ENCODE measurements at places on chromosomes 16 and 17.

DNA sequence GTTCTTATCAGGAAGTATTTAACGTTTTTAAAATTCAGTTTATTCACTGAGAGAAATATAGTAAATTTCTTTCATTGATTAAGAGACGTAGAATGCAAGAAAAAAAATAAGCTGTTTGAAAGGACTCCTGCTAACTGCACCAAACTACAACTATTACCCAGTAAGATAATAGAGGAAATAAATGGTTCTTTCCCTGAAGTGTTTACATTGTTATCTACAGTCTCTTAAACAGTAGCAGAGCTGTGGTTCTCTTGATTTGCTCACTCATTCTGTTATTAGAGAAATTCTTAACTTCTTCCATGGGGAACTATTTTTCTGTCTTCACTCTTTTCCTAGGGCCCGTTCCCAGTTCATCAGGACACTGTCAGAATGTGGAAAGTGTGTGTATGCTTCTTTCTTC is 973.0 kb downstream of the KCNJ2 start:
- DNase-seq, result no peak

- no peak for DNase-seq
Observed at GRCh38 chr17:4583782-4584100, 588 bp upstream of the SMTNL2 start.

GRCh38 chr16:1908983-1909382 is 9.2 kb downstream of the HS3ST6 start:
- no peak for DNase-seq

GRCh38 chr16:80273635-80274538 is 266.9 kb upstream of the DYNLRB2 start:
- peak; percentile 2 for DNase-seq

DNA sequence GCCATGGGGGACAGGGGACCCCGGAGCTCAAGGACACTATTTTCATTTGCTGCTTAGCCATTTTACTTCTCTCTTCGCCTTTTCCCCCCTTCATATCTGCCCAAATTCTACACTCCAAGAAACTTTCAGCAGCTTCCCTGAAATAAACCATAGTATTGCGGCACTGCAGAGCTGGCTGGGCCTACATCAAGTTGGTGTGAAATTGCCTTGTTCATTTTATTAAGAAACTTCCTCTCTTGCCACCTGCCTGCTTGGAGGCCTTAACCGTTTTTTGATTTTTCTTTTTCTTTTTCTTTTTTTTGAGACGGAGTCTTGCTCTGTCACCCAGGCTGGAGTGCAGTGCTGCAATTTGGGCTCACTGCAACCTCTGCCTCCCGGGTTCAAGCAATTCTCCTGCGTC is 7.4 kb upstream of the CPNE2 start:
- DNase-seq, result no peak

DNA sequence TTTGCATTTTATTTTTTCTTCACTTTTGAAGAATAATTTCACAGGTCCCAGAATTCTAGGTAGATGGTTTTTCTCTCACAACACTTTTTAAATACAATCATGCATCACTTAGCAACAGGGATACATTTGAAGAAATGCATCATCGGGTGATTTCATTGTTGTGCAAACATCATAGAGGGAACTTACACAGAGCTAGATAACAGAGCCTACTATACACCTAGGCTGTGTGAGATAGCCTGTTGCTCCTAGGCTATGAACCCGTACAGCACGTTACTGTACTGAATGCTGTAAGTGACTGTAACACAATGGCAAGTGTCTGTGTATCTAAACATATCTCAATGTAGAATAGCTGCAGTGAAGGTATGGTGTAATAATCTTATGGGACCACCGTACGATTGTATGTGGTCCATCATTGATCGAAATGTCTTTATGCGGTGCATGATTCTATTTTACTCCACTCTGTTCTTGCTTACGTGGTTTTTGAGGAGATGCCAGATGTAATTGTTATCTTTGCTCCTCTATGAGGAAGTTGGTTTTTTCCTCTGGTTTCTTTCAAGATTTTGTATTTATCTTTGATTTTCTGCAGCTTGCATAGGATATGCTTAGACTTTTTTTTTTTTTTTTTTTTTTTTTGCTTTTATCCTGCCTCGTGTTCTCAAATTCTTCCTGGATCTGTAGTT is 35.5 kb upstream of the TMEM92 start:
- no peak for DNase-seq

DNA sequence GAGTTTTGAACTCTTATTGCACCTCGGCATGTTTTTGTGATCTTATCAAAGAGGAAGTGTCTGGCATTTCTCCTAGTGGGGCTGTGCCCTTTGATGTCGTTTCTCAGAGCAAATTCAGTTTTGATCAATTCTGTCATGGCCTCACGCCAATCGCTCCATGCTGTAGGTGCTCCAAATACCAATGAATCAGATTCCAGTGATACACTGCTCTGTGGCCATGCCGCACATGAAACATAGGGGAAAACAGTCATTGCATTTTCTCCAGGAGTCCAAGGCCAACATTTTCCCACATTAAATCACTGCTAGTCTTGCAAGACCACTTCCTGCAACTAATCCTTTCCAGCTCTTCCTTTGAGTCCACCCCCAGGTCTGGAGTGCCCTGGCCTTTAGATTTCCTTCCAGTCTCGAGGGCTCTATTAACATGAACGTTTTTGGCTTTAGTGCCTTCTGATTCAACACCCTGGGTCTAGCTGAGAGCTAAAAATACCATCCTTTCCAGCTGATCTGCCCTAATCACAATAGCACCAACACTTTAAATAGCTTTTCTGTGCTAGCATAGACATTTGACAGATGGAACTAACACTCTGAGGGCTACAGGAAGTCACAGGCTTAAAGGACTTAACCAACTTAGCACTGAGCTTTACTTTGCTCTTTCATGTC is 18.2 kb upstream of the RASL10B start:
- DNase-seq, result no peak

GRCh38 chr16:57882206-57882605 is 79.9 kb upstream of the KIFC3 start:
- DNase-seq, result no peak

DNA sequence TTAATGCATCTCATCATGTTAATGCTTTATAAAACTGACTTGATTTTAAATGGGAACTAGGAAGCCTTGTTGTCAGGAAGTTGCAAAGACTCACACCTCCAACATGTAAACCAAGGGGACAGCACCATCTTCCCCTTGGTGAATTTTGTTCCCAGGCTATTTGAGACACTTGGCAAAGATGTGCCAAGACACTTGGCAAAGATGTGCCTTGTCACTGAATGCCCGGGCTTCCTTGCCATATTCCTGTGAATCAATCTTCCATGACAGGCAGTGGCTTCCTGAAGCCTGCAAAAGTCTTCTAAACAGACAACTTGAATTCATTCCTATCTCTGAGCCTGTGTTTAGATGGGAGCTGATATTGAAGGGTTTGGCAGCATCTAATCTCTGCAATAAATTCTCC is 465.4 kb upstream of the C16orf82 start:
- no peak for DNase-seq

GRCh38 chr16:48064971-48065370 is 90.8 kb downstream of the ABCC12 start:
- no peak for DNase-seq

- no peak for DNase-seq
Observed at GRCh38 chr17:63173903-63174302, 207.9 kb downstream of the TANC2 start.

DNA sequence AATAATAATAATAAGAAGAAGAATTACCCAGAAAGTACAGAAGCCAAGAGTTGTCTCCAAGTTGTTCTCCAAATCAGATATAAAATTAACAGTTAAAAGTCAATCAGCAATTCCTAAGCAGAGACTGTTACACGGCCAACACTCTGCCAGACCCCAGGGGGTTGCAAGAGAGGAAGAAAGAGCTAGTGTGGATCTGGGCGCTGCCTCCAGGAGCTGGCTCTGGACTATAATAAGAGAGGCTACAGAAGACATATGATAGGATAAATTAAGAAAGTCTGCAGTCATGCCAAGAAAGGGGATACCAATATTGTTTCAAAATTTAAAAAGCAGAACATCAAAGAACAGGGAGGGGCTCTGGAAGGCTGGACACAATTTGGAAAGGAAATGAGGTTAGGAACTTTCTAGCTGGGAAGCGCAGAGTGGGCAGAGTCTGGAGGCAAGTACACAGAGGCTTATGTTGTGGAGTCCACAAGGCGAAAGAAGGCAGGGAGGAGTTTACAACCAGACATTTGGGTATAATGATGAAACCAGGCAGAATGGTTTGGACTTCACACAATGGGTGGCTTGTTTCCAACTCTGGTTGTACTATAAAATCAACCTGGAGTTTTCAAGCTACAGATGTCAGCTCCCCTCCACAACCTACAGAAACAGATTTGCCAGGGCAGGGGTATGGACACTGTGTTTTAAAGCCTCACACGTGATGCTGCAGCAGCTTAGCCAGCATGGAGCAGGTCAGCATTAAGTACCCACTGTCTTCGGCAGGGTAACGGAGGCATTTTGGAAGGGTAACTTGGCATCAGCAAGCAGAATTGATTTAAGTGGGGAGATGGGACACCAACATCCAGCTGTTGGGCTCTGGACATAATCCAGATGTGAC is 49.4 kb downstream of the SLC39A11 start:
- DNase-seq, result no peak

Measured in activated CD4-positive, alpha-beta T cell treated with anti-CD3 and anti-CD28 coated beads, Interleukin-2, Interleukin-4, amounts not matched to agents 100 ng/mL and 50 ng/mL, durations not matched to agents 16 hours and 8 hours (primary cell).